Stimulated activated CD8-positive, alpha-beta memory T cell treated with anti-CD3 and anti-CD28 coated beads, Interleukin-4, amount 100 ng/mL, for 1 hour (primary cell): ENCODE measurements at places on chromosomes 5 and 9.

DNA sequence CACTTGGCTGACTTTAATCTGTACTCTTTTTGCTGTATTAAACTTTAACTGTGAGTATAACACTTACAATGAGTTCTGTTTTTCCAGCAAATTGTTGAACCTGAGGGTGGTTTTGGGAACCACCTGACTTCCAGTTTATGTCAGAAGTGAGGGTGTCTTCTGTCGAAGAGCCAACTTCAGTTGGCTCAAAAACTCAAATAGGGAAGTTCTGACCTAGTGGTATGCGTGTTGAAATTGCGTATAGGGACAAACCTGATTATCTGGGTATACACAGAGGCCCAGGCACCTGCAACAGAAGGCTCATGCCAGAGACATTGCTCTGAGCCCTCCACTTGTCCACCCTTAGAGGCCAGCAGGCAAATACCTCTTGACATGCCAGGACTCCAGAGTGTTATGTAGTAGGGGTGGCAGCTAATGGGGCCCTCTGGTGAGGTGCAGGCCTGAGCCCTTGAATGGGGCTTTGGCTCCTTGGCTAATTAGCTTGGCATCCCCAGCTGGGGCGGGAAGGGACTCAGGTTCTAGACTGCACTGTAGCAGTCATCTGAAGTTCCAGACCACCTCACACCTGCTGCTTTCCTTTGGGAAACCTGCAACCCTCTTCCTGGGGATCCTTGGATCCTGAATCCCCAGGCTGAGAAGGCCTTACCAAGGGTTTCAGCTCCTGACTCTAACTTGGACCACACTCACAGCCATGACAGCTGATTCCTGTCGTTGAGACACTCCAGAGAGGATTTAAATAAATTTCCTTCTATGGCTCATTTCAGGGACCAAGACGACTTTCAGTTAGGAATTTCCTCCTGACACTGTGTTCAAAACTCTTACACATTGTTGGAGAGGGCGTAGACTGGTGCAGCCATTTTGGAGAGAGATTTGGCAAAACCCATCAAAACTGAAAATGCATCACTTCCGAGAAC lies 189.6 kb downstream of the HSPA4 start:
- DNase-seq = no peak

GRCh38 chr5:135045488-135045887 lies 11.5 kb upstream of the PITX1 start:
- no peak for DNase-seq

- DNase-seq = no peak
Measured at GRCh38 chr5:168311061-168311566, 19.7 kb downstream of the WWC1 start.

GRCh38 chr9:70987986-70988385 lies 133.4 kb downstream of the TRPM3 start:
- DNase-seq = no peak

DNA sequence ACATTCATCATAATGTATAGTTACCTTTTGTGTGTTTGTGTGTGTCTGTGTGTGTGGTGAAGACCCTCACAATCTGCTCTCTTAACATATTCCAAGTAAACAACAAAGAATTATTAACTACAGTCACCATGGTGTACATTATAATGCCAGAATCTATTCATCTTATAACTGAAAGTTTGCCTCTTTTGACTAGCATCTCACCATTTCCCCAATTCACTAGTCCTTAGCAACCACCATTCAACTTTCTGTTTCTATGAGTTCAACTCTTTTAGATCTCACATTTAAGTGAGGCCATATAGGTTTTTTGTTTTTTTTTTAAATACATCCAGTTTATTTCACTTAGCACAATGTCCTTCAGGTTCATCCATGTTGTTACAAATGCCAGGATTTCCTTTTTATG lies 83.6 kb downstream of the SMC2 start:
- DNase-seq = no peak

- DNase-seq = no peak
Measured at GRCh38 chr5:150434464-150434863, 15.1 kb downstream of the RPS14 start.

- DNase-seq = no peak
Measured at GRCh38 chr5:16296946-16297345, 117.4 kb upstream of the MARCHF11 start.

GRCh38 chr5:98556712-98557111 lies 216.8 kb upstream of the RGMB start:
- no peak for DNase-seq

- no peak for DNase-seq
Measured at GRCh38 chr5:111068213-111068612, 3.3 kb upstream of the TSLP start.

DNA sequence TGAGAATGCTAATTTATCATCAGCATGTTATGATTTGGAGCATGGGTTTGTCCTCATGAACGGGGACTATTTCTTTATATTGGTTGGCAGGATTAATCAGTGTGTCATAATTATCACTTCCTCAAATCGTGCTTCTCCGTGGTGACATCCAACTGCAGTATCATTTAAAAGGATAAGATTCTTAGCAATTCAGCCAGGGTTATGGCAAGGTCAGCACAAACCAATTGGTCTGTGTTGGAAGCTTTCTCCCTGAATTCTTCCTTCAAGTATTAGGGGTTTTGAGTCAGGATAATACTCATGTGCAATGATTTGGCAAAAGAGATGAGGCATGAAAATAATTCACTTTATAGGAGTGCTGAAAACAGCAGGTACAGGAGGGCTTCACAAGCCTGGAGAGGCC lies 5.5 kb upstream of the CAMLG start:
- DNase-seq = no peak

DNA sequence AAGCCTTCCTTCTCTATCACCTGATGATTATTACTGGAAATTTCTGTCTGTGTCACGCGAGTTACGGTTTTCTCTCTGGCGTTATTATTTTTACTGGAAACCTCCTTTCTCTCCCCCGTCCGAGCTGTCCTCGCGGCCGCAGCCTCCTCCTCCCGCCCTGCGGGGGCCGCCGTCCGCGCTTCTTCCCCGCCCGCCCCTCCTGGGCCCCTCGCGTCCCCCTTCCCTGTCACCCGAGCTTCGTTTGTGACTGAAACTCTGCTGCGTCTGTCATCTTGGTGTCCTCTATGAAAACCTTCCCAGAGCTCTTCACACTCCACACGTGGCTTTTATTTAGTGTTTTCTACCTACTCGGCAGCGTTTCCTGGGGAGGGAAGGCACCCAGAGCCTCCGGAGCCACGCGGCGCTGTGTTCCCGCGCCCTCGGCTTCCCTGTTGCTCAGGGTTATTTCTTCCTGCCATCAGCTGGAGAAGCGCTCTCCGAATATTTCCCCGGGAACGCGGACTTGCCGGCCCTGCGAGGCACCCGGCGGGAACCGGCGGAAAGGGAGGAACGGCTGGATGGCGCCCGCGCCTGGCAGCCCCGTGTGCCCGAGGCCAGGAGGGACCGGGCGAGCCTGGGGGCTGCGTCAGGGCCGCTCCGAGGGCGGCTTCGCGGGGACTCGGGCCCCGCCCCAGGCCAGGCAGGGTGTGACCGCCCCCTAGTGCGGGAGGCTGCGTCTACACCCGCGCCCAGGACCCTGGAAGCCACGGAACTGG lies 33.9 kb downstream of the TRIP13 start:
- DNase-seq = no peak

GRCh38 chr5:37375091-37375490 lies 4.0 kb upstream of the WDR70 start:
- DNase-seq = no peak

DNA sequence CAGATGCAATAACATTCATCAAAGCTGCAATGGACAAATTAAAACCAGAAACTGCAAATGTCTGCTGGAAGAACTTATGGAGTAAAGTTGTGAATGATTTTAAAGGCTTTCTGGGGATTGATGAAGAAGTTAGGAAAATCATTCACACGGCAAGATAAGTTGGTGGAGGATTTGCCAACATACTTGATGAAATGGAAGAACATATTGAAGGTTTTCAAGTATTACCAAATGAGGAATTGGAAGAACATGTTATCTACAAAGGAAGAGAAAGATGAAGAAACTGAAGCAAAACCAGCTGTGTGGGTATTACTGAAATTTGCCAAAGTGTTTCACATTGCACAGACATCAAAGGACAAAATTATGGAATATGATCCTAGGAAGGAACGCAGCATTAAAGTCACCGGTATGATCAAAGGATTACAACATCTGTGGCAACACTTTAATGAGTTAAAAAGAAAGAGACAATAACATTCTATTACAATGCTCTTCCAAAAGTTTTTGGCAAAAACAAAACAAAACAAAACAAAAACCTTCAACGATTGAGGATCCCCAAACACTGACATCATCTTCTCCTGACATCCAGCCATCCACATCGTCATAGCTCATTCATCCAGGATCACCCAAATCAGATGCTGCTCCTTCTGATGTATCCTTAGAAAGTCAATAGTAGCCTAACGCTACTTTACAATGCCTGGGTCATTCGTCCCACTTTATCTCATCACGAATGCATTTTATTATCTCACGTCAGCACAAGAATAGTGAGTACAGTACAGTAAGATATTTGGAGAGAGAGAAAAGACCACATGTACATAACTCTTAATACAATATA lies 61.3 kb upstream of the SMC5 start:
- no peak for DNase-seq

DNA sequence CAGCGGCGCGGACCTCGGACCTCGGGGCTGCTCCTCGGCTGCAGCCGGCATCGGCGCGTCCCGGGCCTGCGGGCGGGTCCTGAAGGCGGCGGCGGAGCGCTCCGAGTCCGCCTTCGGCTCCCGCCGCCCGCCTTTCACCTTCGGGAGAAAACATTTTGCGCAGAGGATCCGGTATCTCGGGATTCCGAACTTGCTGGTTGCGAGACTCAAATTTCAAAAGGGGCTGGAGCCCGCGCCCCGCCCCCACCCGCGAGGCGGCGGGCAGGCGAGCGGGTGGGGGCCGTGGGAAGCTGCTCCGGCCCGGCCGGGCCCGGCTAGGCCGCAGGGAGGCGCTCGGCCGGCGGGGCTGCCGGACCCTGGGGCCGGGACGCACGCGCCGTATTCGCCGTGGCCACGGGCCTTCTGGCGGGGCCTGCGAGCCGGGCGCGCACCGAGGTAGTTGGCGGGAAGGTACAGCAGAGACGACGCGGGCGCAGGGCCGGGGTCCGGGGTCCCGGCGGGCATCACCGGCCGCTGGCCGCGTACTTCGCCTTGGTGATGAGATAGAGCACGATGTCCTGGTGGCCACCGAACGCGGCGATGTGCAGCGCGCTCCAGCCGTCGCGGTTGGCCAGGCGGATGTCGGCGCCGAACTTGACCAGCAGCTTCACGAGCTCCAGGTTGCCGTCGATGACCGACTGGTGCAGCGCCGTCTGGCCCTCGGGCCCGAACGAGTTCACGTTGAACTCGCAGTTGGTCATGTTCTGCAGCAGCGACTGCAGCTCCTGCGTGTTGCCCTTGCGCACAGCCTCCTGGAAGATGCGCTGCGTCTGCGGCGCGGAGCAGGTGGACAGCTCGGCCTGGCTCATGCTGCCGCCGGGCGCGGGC lies 757 bp downstream of the NRARP start:
- no peak for DNase-seq

DNA sequence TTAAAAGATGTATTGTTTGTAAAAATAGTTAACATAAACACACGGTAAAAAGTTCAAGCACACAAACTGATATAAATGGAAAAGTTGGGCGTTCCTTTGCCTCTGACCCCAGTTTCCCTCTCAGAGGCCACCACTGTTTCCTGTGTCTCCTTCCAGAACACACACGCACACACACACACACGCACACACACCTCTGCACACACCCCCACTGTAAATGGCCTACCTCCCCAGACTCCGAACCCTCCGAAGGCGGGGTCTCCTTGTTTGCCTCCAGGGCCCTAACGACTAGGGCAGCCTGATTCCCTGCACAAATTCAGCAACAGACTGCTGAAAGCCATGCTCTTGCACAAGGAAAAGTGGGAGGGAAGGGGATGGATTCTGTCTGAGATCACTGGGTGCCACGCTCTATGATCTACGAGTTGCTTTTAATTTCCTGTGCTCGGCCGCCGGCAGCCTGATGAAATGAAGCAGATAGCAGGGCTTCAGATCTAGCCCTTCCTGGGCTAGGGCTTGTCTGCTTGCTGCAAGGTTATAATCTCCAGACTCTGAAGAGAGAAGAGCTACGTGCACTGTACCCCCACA lies 184.0 kb upstream of the IL12B start:
- no peak for DNase-seq

GRCh38 chr9:133351908-133352634 lies 4.1 kb downstream of the RPL7A start:
- no peak for DNase-seq

- no peak for DNase-seq
Measured at GRCh38 chr5:92380069-92380770, 997.1 kb upstream of the ARRDC3 start.

DNA sequence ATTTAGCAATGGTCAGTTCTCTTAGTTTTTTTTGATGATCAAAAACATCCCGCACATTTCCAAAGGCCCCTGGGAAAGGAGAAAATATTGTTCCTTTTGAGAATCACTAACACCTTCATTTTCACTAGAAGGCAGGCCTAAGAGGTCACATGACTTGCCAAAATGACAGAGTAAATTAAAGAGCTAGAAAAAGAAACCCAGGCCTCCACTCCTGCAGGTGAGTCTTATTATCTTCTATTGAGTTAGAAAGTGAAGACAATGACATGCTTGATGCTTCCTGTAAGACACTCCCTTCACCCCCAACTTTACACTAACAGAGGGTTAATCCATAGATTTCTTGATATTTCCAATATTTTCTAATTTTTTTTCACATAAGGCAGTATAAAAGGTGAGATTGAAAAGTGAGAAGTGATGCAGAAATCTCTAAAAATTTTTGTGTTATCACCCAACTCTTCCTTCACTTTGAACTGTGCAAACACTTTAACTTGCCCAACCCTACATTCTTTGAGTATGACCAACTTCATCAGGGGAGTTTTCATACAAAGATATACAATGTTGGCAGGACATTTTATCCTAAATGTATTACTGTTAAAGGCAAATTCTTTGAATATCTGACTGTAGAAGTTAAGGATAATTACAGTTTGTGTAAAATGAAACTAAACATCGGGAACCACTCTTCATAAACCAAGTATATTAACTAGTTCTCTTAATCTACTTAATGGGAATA lies 57.1 kb downstream of the SUB1 start:
- no peak for DNase-seq

GRCh38 chr5:88845081-88845697 lies 37.8 kb downstream of the MEF2C start:
- DNase-seq = no peak

- DNase-seq = no peak
Measured at GRCh38 chr5:78705826-78706225, 57.3 kb upstream of the LHFPL2 start.

DNA sequence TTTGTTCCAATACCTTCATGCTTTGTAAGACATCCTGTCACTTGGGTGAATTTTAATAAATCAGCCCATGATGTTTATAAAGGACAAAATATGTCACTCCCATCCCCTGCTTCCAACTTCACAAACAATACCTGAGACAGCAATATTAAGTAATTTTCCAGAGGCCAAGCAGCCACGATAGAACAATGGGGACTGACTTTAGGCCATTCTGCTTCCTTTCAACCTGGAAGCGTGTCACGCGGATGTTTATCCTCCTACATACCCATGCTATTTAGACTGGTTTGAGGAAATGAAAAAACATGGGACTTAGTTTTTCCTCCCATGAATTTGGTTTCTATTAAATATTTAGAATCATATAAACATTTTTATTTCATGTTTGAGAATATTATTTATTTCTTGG lies 82.9 kb downstream of the GRAMD2B start:
- DNase-seq = no peak
